ENCODE measurements at places on chromosomes 3 and 15. TPM values are rescaled to one million over a fixed set of nuclear protein-coding genes. Genes with fewer than 3 reads are reported as not detected.

DNA sequence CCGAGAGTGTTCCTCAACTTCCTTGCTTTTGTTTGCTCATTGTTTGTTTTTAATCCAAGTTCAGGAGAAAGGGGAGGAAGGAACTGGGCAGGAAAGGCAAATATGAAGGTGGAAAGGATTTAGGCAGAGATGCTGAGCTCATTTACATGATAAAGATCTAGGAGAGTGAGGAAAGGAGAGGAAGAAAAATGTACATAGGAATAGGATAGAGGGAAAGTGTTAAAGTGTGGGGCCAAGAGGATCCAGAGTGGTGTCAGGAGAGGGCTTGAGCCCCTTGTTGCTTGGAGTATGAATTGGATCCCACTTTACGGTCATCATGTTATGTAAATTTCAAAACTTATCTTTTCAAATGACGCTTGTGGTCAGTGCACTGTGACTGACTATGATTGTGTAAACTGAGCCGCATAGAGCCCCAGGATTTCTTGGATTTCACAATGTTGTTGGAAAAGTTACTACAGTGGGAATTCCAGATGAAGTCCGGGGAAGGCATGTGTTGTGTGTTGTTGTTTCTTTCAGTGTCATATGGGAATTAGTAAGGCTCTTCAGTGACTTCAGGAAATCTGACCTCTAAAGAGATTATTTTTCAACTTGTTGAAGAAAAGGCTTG lies 15.0 kb upstream of the PLD1 start:
- DNase-seq: no peak

- DNase-seq: no peak
Measured at GRCh38 chr3:26484140-26484539, 138.4 kb upstream of the LRRC3B start.

GRCh38 chr3:12705981-12706380 lies 42.1 kb upstream of the RAF1 start:
- DNase-seq: no peak

HYAL1 gene
- 0.44 TPM for total RNA-seq

TM4SF4 gene
- total RNA-seq: not detected

Measured in T-helper 17 cell (primary cell).